ENCODE measurements at places on chromosomes 5 and 9.

DNA sequence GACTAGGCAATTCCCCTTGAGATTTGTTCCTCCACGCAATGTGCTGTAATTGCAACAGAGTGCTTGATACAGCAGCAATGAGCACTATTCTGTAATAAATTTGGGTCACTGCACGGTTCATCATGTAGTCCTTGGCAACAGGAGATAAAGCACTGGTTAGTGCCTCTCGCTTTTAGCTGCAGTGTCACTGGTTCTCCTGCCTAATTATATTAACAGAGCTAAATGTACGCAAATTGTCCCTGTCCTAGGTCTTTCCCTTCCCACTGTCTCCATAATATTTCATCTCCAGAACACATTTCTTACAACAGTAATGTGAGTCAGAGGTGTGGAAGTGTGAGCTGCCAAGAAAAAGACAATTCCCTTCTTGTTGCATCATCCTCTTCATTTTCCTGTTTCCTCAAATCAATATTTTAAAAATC, 553.1 kb downstream of the ZNF608 start:
- no peak for DNase-seq

DNA sequence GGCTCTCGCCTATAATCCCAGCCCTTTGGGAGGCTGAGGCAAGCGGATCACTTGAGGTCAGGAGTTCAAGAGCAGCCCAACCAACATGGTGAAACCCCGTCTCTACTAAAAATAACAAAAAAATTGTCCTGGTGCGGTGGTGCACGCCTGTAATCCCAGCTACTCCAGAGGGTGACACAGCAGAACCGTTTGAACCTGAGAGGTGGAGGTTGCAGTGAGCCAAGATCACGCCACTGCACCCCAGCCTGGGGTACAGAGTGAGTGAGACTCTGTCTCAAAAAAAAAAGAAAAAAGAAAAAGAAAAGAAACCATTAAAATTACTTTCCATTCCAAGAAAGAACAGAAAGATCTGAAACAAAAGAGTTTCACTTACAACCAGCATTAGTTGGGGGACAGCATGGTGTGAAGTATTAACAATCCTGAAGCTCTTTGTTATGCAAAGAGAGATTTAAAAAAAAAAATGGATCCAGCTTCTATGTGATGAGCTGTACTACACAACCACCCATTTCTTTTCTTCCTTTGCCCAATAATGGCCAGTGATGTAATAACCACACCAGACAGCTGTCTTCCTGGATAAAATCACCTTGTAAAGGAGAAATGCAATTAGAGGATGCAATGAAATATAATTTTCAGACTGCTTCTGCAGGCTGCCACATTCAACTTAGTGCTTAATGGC, 76.9 kb downstream of the MED27 start:
- DNase-seq: peak; percentile 10

DNA sequence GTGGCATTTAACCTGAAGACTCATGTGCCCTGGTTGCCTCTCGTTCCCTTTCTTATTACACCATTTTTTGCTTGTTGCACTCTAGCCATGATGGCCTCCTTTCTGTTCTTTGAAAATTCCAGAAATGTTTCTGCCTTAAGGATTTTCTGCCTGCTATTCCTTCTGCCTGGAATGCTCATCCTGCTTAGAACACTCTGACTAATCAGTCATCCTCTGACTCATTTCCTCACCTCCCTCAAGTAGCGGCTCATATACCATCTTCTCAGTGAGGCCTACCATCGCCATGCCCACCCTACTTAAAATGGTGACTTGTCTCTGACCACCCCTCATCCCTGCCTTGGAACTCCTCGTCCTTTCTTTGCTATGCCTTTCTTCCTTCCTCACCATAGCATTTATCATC, 68.8 kb downstream of the KIF4B start:
- no peak for DNase-seq

DNA sequence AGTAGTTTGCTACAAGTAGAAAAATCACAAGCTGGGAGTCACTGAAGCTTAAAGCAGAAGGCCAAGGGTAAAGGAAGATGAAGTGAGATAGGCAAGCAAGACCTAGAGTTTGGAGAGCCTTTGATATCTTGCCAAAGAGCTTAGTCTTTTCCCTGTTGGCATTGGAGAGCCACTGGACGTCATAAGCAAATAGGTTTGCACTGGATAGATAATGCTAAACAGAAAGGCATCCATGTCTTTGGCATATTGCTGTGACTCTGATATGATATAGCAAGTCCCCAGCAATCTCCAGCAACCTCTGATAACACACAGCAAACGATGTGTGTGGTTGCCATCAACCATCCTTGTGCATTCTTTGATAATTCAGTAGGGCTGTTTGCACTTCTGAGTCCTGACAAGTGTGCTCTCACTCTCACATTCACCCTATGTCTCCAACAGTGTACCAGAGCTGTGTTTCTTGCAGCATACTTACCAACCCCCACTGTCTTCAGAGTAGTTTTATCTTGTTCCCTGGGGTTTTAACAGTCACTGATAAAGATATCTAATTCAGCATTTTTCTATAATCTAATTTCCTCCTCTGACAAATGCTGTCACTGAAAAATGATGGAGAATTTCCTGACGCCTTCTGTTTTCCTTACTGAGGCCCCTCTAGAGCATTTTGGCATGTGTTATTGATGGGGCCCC, 16.9 kb upstream of the FREM1 start:
- no peak for DNase-seq

DNA sequence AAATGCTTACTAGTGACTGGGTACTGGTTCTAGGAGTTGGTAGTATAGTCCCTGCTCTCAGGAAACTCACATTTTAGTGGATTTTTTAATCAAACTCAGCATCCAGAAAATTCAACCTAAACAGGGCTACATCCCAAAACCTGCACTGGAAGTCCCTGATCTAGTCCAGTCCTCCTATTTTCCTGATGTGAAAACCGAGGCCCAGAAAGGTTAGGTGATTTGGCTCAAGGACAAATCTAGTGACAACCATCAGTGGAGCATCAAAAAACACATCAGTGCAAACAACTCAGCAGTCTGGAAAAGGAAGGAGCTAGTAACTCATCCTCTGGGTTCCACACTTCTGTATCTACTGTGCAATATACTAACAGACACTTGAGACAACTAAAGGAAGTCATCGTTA, 38.2 kb downstream of the SERINC5 start:
- no peak for DNase-seq

DNA sequence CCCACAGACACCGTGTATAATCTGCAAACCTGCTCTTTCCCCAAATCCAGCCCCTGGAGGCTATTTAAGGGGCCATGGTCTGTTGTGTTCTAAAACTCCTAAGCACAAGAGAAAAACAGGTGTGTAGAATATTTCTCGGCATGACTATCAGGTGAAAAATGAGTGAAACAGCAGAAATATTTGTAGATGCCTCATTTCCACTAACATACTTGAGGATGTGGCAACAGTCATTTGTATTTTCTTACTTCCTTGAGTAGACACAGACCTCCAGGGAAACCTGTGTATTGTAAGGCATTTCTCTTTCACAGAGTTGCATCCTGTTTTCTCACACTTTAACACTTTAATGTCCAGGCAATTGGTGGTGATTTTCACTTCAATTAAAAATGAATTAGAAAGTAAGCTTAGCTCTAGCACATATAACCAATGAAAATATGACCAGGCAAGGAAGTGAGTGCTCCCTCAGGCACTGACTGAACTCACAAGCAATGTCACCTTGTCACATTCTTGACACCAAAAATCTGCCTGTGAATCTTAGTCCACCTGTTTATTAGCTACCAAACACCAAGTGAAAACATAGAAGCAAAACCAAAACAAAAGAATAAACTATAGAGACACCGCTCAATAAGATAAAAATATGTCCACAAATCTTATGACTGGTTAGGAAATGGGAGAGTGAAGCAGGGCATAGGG, 64.4 kb downstream of the DIRAS2 start:
- no peak for DNase-seq

- no peak for DNase-seq
Observed at GRCh38 chr9:119775410-119775809, 406.2 kb upstream of the BRINP1 start.

DNA sequence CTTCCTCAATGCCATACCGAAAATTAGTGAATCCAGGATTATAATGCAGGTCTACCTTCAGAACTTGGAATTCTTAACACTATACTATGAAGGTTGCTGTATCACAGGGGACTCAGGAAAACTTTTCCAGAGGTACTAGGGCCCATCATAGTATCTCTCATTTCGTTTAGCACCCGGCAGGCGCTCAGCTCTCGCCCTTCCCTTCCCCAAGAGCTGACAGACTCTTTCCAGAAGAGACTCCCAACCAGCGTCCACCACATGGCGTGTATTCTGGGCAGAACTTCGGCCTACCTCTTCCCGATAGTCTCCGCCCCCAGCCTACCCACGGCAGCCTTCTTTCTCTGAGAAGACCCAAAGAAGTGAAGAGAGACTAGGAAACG, 271 bp downstream of the NOL8 start:
- DNase-seq: no peak

- peak; percentile 22 for DNase-seq
Observed at GRCh38 chr5:157271740-157272271, 5.9 kb downstream of the CYFIP2 start.

GRCh38 chr5:167057665-167058064, 1233.8 kb upstream of the WWC1 start:
- no peak for DNase-seq

- DNase-seq: no peak
Observed at GRCh38 chr9:34451545-34451944, 6.8 kb downstream of the FAM219A start.

DNA sequence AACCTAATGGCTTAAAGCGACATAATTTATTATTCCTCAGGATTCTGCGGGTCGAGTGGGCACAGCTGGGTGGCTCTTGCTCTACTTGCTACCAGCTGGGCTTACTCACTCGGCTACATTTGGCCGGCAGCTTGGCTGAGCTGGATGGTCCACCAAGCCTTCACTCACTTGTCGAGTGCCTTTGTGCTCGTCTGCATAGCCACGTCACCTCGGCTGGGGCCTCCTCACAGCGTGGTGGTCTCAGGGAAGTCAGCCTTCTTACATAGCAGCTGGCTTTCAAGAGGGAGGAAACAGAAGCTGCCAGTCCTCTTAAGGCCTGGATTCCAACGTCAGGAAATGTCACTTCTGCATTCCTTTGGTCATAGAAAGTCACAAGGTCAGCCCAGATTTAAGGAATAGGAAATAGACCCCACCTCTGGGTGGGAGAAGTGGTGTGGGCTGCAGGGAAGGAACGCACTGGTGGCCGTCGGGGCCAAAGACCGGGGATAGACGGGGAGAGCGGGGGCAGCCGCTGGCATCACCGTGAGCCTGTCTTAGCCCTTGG, 75.1 kb upstream of the RUFY1 start:
- DNase-seq: peak; percentile 35

DNA sequence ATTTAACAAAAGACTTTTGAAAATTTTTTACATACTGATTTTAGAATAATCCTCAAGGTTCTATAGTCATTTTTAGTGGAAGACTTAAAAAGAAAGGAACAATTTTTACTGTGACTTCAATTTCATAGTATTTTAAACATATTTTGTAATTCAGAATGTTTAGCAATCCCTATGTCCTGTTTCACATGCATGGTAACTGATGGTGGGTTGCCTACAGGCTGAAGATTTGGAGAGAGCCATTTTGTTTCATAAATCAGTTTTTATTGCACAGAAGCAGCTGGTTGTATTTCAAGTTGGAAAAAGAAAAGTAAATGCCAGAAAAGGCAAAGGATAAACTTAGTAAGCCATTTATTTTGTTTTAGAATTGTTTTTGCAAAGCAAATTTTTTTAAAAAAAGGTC, 24.0 kb downstream of the STARD4 start:
- peak; percentile 53 for DNase-seq

DNA sequence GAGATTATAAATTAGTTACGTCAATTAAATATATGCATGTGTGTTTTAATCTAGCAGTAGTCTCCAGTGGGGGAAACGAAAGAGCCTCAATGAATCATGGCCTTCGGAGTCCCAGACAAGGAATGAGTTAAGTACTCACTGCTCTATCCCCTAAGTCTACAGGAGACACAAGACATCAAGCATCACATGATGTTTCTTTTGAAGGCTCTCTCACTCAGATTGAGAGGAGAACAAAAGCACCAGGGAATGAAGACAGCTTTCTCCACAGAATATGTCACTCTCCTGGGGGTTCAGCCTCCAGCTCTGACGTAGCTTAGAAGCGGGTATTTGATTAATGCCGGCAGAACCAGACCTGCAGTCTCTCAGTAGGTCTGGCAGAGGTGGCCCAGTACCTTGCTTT, 381.4 kb downstream of the ACTL7B start:
- DNase-seq: no peak

GRCh38 chr5:19370655-19371386, 617.2 kb downstream of the CDH18 start:
- DNase-seq: no peak

- DNase-seq: no peak
Observed at GRCh38 chr5:59287884-59288283, 605.6 kb downstream of the PDE4D start.

DNA sequence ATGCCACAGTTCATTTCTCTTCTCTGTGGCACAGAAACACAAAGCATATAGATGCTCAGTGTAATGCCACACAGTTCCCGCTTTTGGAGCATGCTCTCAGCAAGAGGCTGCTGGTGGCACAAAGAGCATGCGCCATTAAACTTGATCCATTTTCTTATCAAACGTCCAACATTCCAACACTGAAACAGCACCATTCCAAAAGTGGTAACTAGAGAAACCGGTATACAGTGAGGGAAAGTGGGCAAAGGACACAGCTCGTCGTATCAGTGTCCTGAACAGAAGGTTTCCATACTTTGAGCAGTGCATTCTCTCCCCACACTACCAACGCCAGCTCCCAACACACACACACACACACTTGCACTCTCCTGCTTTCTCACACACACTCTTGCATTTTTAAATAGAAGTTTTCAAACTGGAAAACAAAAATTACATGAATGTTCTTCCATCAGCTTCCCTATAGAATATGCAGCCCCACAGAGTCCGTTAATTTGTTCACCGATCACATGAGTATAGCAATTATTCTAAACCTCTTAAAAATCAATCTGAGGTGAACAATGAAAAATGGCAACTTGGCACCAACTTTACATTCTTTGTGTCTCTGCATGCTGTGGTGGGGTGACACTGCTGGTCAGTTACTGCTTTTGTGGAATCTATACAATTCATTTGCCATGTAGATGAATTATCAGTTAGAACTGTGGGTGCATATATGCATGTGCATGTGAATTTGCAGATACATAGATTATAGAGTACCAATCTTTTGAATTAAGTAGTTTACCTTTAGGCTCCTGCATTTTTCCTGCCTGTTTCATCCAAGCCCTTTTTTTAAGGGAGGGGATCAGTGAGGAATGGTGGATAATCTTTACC, 5.7 kb downstream of the NFIB start:
- no peak for DNase-seq

- no peak for DNase-seq
Observed at GRCh38 chr5:39648848-39649227, 224.1 kb upstream of the DAB2 start.

GRCh38 chr9:112654282-112654681, 63.6 kb downstream of the INIP start:
- no peak for DNase-seq

- DNase-seq: no peak
Observed at GRCh38 chr9:126097679-126098078, 228.9 kb upstream of the MVB12B start.

DNA sequence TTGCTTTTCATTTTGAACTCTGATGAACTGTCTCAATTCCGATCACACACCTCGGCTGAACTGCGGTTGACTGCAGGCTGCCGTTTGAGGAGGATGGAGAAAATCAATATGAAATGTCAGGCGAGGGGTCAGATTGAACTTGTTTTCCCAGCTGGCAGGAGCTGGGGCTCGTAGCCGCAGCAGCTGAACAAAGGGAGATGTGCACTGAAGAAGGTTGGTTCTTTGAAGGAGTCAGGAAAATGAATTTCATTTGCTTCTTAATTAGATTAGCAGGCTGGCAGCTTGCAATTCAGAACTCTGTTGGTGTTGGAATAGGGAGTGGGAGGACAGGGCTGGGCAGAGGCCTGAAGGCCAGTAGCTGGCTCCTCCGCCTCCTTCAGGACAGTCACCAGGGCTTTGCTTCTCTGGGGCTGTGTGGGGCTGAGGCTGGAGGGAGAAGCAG, 117.4 kb upstream of the GPR151 start:
- no peak for DNase-seq
